ENCODE measurements at places on chromosomes 3 and 15.

DNA sequence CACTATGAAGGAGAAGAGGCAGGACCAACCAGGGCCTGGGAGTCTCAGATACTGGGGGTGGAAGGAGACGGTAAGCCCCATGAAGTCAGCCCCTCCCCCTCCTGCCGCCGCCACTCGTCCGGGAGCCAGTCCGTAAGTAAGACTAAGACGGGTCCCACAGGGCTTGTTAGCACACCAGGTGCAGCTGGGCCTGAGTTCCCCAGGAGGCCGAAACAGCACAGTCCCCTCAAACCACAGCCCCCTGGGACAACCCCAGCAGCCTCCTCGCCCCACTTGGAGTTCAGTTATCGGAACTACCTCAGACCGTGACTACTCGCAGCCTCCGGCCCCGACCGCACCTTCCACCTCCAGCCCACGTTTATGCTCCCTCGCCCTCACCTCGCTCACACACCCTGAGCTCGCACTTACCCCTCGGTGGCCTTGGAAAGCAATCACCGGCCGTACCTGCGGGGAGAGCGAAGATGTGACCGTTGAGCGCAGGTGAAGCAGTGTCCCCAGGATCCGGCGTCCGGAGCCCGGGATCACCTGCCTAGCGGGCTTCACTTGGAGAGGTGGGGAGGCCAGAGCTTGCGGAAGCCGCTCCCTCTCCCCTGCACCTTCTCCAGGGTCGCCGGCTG is 557 bp downstream of the ELL3 start:
- no peak for DNase-seq

DNA sequence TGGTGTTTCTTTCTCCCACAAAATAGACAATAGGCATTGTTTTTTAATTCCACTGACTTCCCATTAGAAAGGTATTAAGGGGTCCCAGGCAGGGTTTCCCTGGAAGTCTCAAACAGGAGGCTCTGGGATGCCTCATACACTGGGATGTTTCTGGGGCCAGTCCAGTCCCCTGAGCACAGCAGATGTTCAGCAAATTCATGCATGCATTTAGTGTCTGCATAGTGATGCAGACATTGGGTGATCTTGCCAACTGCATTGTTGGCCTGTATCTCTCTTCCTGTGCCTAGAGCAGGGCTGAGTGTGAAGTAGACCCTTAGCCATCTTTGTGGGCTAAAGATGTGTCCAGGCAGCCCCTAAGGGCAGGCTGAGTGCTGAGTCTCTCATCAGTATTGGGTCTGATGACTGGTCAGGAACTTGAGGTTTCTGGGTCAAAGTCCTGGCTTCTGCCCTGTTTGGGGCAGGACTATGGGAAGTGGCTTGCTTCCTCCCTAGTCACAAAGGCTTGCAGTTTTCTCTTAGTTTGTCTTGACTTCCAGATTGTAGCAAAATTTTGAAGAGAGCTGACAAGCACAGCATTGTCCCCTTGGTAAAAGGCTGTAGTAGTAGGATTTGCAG is 56.5 kb downstream of the BSN start:
- no peak for DNase-seq

DNA sequence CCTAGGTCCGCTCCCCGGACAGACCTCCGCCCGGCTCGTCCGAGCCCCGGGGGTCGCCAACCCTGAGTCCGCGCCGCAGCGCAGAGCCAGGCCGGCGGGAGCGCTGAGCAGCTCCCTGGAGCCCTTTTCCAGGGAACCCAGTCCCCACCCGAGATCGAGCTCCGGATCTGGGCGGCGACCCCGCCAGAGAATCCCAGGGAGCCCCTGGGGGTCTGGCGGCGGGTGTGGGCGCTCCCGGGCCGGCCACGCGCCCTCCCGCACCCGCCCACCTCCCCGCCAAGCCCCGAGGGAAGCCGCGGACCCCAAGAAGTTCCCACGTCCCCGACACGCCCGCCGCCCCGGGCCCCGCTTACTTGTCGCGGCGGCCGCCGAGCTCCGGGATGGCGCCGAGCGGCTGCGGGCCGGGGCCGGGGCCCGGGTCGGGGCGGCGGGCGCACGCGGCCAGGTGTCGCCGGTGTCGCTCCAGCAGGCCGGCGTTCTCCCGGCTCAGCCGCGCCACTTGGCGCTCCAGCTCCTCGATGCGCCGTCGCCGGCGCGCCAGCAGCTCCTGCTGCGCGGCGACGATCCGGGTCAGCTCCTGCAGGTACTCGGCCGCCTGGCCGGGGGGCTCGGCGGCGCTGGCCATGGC is 137.7 kb downstream of the NUP210 start:
- peak; percentile 23 for DNase-seq

DNA sequence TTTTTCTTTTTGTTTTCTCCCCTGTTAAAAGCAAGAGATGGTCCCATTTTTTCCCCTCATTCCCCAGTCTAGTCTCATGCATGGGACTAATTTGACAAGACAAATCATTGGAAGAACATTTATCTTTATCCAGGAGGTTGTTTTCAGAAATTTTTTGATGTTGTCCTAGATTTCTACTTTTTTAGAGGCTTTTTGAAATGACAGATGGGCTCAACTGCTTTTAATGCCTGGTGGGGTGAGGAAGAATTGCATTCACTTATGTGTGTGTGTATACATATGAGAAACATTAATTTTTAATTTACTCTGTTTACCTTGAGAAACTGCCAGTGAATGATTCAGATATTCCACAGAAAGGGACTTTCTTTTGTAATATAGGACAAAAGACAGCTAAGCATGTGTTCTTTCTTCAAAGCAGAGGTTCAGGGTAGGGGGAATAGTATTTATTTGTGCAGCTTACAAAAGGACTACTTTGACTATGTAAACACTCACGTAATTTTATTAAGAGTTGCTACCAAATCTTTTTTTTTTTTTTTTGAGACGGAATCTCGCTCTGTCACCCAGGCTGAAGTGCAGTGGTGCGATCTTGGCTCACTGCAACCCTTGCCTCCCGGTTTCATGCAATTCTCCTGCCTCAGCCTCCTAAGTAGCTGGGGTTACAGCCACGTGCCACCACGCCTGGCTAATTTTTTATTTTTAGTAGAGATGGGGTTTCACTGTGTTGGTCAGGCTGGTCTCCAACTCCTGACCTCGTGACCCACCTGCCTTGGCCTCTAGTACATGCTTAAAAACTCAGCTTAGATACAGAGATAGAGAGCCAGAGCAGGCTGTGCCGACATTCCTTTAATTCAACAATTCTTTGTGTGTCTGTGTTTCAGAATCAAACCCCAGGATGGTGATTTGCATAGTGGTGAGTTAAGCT is 130.1 kb upstream of the RARB start:
- no peak for DNase-seq

DNA sequence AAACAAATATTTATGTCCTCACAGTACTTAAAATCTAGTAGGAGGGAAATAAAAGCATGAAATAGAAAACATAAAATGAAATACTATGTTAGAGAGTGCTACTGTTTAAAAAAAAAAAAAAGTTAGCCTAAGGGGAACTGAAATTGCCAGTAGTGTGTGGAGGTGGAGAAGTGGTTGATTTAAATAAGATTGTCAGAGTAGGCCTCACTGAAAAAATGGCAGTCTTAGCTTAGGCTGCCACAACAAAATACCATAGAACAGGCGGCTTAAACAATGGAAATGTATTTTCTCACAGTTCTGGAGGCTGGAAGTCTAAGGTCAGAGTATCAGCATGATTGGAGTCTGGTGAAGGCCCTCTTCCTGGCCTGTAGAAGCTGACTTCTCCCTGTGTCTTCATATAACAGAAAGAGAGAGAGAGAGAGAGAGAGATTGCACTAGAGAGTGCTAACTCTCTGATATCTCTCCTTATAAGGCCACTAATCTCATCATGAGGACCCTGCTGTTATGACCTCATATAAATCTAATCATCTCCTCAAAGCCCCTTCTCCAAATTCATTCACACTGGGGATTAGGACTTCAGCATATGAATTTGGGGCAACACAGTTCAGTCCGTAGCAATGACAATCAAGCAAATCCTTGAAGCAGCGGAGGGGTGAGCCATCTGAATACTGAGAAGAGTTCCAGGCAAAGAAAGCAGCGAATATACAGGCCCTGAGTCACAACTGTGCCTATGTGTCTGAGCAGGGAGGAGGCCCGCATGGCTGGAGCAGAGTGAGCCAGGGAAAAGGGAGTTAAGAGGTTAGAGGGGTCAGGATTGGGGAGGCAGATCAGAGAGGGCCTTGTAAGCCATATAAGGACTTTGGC is 23.6 kb upstream of the LRRC34 start:
- no peak for DNase-seq

DNA sequence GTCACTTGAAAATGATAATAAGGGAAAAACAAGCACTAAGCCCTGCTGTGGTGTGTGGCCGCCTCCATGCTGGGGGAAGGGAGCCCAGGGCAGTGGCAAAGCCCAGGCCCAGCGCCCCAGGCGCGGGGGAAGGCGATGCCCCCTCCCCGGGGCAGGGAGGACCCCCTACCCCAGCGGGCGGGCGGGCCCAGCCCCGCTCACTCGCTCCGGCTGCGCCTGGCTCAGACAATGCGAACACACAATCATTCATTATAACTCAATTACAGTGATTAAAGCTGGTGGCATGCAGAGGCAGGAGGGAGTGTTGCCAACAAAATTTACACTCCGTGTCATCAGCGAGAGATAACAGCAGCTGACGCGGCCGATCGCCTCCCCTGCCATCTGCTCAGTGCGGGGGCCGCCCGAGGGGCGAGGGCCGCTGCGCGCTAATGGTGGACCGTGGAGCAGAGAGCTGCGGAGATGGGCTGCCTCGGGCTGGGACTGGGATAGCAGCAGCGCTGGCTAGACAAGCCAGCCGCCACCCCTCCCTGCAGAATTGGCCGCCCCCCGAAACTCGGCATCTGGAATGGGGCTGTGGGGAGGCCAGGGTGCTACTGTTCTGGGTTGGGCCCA is 64.1 kb downstream of the TLE3 start:
- no peak for DNase-seq

DNA sequence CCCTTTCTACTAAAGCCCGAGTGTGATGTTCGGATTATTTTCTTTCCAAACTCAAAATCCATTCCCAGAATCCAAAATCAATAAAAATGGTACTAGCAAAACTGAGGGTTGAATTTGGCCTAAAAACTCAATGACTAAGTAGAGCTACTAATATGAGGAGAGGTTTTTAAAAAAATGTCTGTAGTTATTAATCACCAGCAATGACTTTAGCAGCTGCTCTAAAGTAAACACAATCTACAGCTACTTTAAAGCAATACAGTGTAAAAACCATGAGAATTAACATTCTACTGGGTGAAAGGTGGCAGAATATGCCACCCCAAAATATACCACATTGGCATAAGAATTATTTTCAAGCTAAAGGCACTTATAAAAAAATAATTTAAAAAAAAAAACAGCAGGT is 23.5 kb downstream of the FHIT start:
- DNase-seq: no peak

All from NCI-H2029 (cell line).